Heart right ventricle (tissue), 16 donors: ENCODE measurements at places on chromosomes 12 and 14. TPM values are rescaled to one million over a fixed set of nuclear protein-coding genes. Genes with fewer than 3 reads are reported as not detected.

GRCh38 chr12:67428431-67428830, 159.3 kb downstream of the CAND1 start:
- H3K4me1 ChIP-seq = no peaks in the 10 kb centered on the region
- no peaks in the 10 kb centered on the region for H3K27me3 ChIP-seq
- no peaks in the 10 kb centered on the region for H3K36me3 ChIP-seq
- no peak overlapping the region for H3K4me3 ChIP-seq
- H3K27ac ChIP-seq = no peak overlapping the region

DNA sequence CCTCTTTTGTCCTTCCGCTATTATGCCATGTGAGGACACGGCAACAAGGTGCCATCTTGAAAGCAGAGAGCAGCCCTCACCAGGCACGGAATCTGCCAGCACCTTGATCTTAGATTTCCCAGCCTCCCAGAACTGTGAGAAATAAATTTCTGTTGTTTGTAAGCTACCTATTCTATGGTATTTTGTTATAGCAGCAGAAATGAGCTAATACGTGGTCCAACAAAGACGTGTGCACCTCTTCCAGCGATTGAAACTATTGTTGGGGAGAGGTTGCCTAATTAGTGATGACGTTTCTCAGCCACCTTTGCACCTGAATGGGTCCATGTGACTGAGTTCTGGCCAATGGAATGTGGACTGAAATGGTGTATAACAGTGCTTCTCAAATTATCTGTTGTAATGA, 2.3 kb upstream of the SNAPC1 start:
- H3K36me3 ChIP-seq = no peaks in the 10 kb centered on the region
- H3K27me3 ChIP-seq = no peaks in the 10 kb centered on the region
- no peak overlapping the region for H3K4me3 ChIP-seq
- peaks cover 29% of the 10 kb centered on the region for H3K4me1 ChIP-seq

GRCh38 chr12:133135747-133136146, 5.3 kb downstream of the ZNF10 start:
- peaks cover 83% of the 10 kb centered on the region for H3K36me3 ChIP-seq
- H3K4me3 ChIP-seq = no peak overlapping the region
- H3K4me1 ChIP-seq = peaks cover 8% of the 10 kb centered on the region
- no peak for DNase-seq
- H3K27ac ChIP-seq = no peak overlapping the region
- H3K27me3 ChIP-seq = no peaks in the 10 kb centered on the region

DNA sequence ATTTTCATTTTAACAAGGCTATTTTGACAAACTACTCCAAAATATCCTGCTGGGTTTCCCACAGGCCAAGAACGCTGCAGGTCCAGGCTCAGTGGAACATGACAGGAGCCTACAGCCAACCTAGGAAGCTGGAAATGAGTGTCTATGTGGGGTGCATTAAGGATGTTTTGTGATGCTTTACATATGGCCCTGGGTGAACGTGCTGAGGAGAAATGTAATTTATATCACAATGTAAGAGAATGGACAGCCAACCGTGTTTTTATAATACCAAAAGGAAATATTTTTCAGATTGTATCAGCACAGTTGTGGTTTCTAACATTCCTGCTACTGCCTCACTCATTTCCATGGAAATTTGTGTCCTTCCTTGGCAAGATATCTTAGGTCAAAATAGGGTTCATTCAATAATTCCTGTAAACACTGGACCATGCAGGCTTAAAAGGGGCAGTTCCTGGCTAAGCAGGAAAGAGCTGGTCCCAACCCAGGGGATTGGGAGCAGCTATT, 51.5 kb downstream of the ST8SIA1 start:
- DNase-seq = no peak
- no peaks in the 10 kb centered on the region for H3K36me3 ChIP-seq
- H3K4me3 ChIP-seq = no peak overlapping the region
- peak overlapping the region; percentile 59 for H3K27ac ChIP-seq
- peaks cover 8% of the 10 kb centered on the region for H3K4me1 ChIP-seq

- peak overlapping the region; percentile 86 for H3K27ac ChIP-seq
- peaks cover 100% of the 10 kb centered on the region for H3K4me1 ChIP-seq
- H3K4me3 ChIP-seq = no peak overlapping the region
- H3K27me3 ChIP-seq = no peaks in the 10 kb centered on the region
- DNase-seq = no peak
- H3K36me3 ChIP-seq = peaks cover 19% of the 10 kb centered on the region
These were observed 5.9 kb downstream of the PXN start for GRCh38 chr12:120259418-120260202.

GRCh38 chr12:52438305-52439301, 4.4 kb upstream of the KRT75 start:
- no peak for DNase-seq
- H3K36me3 ChIP-seq = no peaks in the 10 kb centered on the region
- peaks cover 28% of the 10 kb centered on the region for H3K27me3 ChIP-seq
- no peak overlapping the region for H3K4me3 ChIP-seq
- no peaks in the 10 kb centered on the region for H3K4me1 ChIP-seq

- H3K36me3 ChIP-seq = no peaks in the 10 kb centered on the region
- peaks cover 11% of the 10 kb centered on the region for H3K27me3 ChIP-seq
- H3K27ac ChIP-seq = no peak overlapping the region
- no peak overlapping the region for H3K4me3 ChIP-seq
These were observed 97.1 kb upstream of the CDKN3 start for GRCh38 chr14:54299410-54300363.

DNA sequence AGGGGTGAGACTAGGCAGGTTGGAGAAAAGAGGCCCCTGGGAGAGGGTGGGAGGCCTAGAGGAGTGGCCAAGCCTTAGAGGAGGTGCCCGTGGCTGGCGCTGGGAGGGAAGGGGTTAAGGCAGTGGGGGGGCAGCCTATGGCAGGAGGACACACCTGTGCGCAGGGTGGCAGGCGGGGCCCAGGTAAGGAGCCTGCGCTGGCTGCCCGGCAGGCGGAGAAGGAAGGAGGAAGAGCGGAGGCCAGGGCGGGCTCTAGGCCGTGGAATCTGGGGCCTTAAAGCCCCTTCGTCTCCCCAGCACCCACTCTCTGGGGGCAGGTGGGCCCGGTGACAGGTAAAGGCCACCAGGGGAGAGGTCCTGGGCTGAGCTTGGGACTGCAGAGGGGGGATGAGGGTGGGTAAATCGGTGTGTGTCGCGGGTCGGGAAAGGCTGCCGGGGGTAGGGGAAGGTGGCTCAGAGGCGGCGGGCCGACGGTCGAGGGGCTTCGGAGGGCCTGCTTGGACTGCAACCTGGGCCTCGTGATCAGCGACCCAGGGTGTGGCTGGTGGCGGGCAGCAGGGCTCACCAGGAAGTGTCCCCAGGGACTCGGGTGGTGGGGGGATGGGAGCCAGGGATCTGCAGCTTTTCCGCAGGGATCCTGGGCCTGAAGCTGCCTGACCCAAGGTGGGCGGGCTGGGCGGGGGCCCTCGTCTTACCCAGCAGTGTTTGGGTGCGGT, 7.3 kb downstream of the PHB2 start:
- peaks cover 55% of the 10 kb centered on the region for H3K4me1 ChIP-seq
- H3K27ac ChIP-seq = peak overlapping the region; percentile 92
- H3K36me3 ChIP-seq = peaks cover 36% of the 10 kb centered on the region

Gene C12orf54
- not detected for total RNA-seq
